ENCODE measurements at places on chromosomes 7 and 10. TPM values are rescaled to one million over a fixed set of nuclear protein-coding genes. Genes with fewer than 3 reads are reported as not detected.

The KDM7A gene
- 21.8 TPM for total RNA-seq

The PNLIPRP3 gene
- total RNA-seq, result not detected

The GRID1 gene
- not detected for total RNA-seq

The FAM25A gene
- total RNA-seq, result not detected

The CNPY1 gene
- not detected for total RNA-seq

The SPDYE3 gene
- not detected for total RNA-seq

The TEX36 gene
- not detected for total RNA-seq

The MUC3A gene
- not detected for total RNA-seq

The ZNF736 gene
- total RNA-seq, result 18.7 TPM

The GPRIN2 gene
- total RNA-seq, result not detected

The ACSL5 gene
- 42.8 TPM for total RNA-seq

The BTBD16 gene
- total RNA-seq, result not detected

The GPR26 gene
- not detected for total RNA-seq

The TBXAS1 gene
- 1.8 TPM for total RNA-seq

The PDE1C gene
- not detected for total RNA-seq
